Psoas muscle (tissue), 8 donors: ENCODE measurements at places on chromosomes 12 and 14. TPM values are rescaled to one million over a fixed set of nuclear protein-coding genes. Genes with fewer than 3 reads are reported as not detected.

Gene ACSM4
- not detected for polyA plus RNA-seq

Gene TPPP2
- polyA plus RNA-seq = 1.3 TPM

Gene TSPAN9
- polyA plus RNA-seq = 9.8 TPM

Gene SP1
- polyA plus RNA-seq = 16.2 TPM

Gene TAS2R19
- 0.08 TPM for polyA plus RNA-seq

Gene ARHGEF25
- 4.5 TPM for polyA plus RNA-seq

Gene IFNG-AS1
- polyA plus RNA-seq = 0.08 TPM

Gene OLR1
- polyA plus RNA-seq = 0.03 TPM

Gene PLEKHG7
- polyA plus RNA-seq = not detected

Gene FITM1
- 163 TPM for polyA plus RNA-seq

Gene POTEM
- not detected for polyA plus RNA-seq

Gene TOMM20L
- polyA plus RNA-seq = not detected

Gene KRT71
- not detected for polyA plus RNA-seq

DNA sequence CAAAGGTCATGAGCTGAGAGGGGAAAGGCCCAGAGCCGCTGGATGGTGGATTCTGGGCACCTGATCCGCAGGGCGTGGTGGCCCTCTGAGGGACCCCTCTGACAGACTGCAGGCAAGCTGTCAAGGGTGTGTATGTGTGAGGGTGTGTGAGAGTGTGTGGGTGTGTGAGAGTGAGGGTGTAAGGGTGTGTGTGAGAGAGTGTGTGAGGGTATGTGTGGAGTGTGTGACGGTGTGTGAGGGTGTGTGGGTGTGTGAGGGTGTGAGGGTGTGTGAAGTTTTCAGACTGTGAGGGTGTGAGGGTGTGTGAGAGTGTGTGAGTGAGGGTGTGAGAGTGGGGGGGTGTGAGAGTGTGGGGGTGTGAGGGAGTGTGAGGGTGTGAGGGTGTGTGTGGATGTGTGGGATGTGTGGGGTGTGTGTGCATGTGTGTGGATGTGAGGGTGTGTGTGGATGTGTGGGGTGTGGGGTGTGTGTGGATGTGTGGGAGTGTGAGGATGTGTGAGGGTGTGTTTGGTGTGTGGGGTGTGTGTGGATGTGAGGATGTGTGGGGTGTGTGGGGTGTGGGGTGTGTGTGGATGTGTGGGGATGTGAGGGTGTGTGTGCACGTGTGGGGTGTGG, 156.7 kb downstream of the TMEM121 start:
- no peak for DNase-seq

- DNase-seq = no peak
Measured at GRCh38 chr14:58313699-58314098, 15.3 kb downstream of the ARID4A start.

GRCh38 chr12:16163146-16163545, 114.3 kb downstream of the SLC15A5 start:
- DNase-seq = no peak

- DNase-seq = no peak
Measured at GRCh38 chr12:16385782-16386646, 38.6 kb downstream of the MGST1 start.

DNA sequence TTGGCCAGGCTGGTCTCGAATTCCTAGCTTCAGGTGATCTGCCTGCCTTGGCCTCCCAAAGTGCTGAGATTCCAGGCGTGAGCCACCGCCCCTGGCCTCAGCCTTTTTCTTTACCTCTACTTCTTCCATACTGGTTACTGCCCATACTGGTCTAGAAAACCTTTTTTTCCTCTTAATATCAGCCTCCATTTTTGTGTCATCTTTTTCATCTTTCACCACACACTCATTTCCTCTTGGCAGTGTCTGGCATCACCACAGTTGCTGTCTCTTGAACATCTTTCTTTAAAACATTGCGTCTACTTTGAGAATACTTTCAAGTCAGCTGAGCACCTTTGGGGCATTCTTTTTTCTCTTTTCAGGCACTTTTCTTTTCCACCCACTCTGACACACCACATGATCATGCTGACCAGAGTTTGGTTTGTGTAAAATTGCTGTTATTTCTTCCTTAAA, 32.7 kb downstream of the DDX47 start:
- DNase-seq = no peak

DNA sequence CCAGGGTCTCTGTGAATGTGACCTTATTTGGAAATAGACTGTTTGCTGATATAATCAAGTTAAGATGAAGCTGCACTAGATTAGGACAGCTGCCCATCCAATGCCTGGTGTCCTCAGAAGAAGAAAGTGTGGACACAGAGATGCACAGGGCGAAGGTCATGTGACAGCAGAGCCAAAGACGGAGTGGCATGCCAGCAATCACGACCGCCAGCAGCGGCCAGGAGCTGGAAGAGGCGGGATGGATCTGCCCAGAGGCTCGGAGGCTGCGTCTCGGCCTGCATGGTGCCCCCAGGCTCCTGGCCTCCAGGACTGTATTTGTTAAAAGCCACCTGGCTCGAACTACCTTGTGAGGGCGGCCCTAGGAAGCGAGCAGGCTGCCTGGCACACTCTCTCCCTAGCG, 76.5 kb downstream of the RFLNA start:
- DNase-seq = peak; percentile 29

DNA sequence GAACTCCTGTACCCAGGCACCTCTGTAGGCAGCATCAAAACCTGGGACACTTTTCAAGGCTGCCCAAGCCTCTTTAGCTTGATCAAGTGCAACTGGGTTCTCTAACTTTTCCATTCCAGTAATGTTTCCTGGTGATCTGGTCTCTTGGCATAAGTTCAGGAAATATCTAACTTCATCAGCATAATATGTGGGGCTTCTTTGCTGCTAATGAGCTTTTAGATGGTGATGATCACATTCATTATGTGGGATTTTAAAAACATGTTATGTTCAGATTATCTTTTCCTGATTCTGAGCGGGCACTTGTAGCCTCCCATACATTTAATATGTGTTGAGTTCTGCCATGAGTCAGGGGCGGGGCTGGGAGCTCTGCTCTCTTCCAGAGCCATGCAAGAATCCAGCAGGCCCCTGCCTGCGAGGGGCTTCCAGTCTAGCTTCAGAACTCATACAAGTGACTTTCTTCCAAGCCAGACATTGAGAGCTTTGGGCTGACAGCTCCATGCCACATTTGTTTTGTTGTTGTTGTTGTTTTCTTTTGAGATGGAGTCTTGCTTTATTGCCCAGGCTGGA, 39.5 kb upstream of the RIN3 start:
- DNase-seq = no peak

DNA sequence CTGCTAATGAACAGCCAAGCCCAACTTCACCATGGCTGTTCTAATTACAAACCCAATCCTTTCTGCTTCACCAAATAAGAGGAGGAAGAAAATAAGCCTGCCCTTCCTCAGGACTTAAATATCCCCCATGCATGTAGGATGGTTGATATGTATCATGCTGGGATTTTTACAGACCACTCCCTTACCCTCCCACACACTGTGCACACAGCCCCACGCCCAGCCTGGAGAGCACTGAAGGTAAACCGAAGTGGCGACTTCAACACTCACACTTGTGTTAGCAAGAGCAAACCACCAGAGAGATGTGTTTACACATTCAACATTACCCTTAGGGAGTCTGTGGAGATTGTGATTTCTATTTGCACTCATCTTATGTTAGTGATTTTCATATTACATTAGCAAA, 241.2 kb downstream of the EGLN3 start:
- DNase-seq = no peak

- no peak for DNase-seq
Measured at GRCh38 chr12:95182868-95183415, 34.3 kb downstream of the FGD6 start.

GRCh38 chr12:78115889-78116288, 285.2 kb downstream of the NAV3 start:
- DNase-seq = no peak

DNA sequence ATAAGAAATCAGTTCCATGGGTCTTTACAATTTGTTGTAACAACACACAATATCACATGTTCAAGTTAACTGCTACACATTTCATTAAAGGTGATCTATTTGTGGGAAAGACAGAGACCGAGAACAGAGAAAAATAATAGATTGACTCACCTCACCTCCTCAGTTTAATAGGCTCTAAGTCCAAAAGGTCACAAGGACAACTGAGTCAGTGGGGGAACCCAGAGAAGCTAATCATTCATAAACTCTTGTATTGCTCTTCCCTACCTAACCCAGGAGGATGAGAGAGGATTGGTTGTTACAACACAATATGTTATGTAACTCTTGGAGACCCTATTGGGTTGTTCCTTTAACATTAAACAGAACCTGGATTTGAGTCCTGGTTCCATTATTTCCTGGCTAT, 72.2 kb upstream of the CRY1 start:
- no peak for DNase-seq

DNA sequence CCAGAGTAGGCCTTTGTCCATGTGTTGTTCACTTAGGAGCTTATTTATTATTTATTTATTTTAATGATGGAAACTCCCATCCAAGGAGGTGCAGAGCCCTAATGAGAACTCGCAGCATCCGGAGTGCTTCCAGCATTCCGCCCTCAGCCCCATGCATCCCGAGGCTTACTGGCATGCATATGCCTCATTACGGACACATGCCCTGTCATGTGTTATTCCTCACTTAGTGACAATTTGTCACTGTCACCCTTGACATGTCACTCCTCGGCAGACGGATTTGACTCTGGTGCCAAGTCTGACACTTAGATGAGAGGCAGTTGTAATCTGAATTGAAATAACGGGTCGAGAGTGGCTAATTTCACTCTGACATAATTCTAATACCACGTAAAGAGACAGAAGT, 132.8 kb downstream of the VRK1 start:
- no peak for DNase-seq

- no peak for DNase-seq
Measured at GRCh38 chr14:36019126-36019525, 157.4 kb downstream of the PTCSC3 start.

DNA sequence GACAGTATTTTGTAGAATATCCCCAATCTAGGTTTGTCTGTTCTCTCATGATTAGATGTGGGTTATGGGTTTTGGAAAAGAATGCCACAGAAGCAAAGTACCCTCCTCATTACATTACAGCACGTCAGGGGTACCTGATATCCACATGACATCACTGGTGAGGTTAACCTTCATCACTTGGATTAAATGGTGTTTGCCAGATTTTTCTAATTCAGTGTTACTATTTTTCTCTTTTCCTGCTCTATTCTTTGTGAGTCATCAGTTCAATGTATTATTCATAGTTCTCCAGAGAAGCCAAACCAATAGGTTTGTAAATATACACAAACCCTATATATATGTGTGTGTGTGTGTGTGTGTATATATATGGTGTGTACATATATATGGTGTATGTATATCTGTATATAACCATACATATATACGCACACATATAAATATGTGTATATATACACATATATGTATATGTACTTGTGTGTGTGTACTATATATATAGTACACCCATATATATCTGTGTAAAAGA, 131.4 kb downstream of the LMNTD1 start:
- no peak for DNase-seq

DNA sequence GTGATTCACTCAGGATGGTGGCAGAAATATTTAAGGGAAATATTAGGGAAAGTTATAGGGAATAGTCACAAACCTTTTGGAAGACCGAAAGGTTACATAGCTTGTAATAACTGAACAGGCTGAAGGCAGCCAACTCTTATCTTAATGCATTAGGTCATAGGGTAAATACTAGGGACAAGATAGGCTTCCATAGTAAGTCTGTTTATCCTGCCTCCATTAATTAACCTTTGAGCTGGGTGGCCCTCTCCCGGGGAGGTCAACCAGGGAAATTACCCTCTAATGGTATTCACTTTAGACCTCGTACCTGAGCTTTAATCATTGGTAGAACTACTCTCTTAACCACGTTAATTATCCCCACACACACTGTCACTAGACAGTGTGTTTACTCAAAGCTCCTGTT, 981.8 kb downstream of the SLC16A7 start:
- DNase-seq = no peak

DNA sequence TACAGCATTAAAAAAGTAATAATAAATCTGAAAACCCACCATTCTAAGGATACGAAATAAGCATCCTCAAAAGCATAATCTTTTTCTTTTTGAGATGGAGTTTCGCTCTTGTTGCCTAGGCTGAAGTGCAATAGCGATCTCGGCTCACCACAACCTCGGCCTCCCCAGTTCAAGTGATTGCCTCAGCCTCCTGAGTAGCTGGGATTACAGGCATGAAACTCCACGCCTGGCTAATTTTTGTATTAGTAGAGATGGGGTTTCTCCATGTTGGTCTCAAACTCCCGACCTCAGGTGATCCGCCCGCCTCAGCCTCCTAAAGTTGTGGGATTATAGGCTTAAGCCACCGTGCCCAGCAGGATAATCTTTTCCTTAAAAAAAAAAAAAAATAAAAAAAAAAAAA, 4.3 kb downstream of the CCNT1 start:
- DNase-seq = no peak

GRCh38 chr14:54225457-54226060, 171.2 kb upstream of the CDKN3 start:
- DNase-seq = no peak

DNA sequence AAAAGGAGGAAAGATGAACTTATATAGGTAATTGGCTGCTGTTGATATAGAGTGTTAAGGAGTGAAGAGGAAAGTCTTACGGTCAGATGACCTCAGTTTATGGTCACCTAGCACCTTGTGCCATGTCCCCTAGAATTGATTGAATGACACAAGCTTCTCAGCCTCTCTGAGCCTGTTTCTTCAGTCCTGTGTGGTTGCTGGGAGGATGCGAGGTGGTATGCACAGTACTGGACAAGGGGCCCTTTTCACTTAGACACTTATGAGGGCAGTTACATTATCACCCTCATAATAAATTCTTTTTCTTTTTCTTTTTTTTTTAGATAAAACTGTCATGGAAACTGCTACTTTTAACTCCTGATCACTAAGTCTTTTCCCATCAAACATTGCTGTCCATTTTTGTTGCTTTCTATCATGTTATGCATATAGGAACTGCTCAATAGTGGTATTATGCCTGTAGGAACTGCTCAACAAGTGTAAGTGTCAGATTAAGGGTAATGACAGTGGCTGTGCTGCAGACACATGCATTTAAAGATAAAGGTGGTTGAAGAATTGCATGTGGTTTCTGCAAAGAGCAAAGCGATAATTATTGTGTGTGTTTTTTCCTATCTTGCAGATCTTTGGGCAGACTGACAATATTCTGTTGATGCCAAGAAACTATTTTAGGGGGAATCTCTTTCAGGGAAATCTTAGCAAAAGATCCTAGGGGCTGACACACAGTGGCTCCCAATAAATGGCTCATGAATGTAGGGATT, 11.6 kb downstream of the ANO6 start:
- DNase-seq = no peak

GRCh38 chr12:4440187-4440941, 5.3 kb downstream of the FGF6 start:
- DNase-seq = no peak

DNA sequence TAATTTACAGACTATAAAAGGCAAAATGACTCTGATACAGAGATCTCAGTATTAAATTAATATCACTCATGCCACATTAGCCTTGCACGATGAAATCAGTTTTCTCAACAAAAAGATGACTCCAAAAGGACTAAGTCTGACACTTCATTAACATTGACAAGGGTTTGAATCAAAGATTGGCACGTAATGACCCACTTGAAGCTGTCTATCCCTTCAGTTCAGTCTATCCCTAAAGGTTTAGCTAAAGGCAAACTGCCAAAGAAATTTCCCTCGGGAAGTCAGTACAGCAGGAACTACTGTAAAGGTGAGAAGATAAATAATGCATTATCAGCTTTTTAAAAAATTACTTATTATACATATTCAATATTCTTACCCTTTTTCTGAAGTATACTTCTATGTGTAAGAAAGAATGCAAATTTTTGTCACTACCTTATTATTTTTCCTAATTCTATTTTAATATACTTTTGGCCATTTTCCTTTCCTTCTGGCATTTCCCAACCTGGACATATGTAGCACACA, 127.1 kb downstream of the NELL2 start:
- no peak for DNase-seq
